Right renal pelvis (tissue), 4 donors: ENCODE measurements at places on chromosomes 2 and 18.

- DNase-seq = no peak
These were observed 152.0 kb downstream of the CYRIA start for GRCh38 chr2:16513626-16514025.

DNA sequence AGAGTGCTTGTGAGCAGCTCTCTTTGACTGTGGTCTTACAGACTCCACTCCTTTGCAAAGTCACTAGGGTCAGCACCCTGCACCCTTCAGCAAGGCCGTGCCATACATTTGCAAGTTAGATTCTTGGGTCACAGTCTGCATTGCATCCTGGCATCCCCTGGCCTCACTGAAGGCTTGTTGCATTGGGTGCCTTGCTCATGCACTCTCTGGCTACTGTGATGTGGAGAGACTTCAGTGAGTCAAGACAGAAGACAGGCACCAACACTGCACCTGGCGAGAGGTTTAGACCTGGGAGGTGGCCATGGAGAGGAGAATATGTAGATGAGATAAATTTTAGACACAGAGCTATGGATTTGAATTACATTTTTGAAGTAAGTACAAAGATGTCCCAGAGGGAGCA lies 146.4 kb upstream of the COPS8 start:
- DNase-seq = no peak

- DNase-seq = no peak
These were observed 124.4 kb downstream of the GRB14 start for GRCh38 chr2:164496881-164497280.

- DNase-seq = no peak
These were observed 22.0 kb downstream of the RELCH start for GRCh38 chr18:62209046-62209445.

DNA sequence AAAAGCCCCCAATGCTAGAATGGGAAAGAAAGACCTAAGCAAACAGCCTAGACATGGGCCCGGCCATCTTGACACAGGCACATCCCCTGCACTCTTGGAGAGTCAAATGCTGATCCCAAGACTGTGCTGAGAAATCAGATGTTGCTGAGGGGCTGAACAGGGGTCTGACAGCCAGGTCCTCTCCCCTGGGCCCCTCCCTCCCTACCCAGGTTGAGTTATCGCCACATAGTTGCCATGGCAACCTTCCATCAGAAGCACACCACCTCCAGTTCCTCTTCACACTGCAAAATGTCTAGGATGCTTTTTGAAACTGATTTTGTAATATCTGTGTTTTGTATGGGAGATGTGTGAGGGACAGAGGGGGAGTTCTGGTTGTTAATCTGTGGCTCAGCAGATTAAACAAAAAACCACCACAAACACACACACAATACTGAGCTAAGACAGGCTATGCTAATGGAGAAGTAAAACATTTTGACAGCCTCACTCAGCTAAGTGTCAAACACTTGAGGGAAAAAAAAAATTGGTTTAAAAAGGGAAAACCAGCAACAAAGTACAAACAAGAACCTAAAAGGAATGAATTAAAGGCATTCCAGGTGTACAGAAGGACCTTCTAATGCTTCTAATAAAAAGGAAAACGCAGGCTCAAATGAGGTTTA lies 88.2 kb downstream of the TMEM163 start:
- DNase-seq = no peak

DNA sequence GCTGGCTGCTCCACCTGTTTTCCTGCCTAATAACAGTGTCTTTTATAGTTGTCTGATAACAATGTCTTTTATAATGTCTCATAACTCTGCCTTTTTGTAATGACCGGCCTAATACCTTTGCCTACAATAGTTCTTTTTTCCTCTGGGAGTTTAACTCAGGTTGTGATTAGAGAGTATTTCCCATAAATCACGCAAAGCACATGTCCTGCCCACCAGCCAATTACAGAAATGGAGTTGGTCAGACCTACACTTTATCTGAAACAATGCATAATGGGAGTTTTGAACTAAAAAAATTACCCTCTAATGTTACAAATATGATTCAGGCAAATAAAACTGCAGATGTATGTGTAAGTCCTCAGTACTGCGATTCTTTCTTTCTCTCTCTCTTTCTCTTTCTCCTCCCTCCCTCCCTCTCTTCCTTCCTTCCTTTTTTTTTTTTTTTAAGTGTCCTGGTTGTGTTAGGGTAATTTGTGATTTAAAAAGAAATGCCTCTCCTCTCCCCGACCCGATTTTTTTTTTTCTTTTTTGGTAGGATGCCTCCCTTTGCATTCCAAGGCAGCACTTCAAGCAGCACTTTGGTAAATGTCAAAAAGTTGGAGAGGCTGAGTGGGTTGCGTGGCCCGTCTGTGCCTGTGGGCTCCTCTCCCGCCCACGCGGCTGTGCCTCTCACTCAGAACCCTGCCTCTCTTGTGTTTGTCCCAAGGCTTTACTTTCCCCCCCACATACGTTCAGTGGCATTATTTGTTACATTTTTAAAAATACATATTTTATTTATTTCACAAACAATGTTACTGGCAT lies 147.3 kb downstream of the AGAP1 start:
- DNase-seq = no peak

DNA sequence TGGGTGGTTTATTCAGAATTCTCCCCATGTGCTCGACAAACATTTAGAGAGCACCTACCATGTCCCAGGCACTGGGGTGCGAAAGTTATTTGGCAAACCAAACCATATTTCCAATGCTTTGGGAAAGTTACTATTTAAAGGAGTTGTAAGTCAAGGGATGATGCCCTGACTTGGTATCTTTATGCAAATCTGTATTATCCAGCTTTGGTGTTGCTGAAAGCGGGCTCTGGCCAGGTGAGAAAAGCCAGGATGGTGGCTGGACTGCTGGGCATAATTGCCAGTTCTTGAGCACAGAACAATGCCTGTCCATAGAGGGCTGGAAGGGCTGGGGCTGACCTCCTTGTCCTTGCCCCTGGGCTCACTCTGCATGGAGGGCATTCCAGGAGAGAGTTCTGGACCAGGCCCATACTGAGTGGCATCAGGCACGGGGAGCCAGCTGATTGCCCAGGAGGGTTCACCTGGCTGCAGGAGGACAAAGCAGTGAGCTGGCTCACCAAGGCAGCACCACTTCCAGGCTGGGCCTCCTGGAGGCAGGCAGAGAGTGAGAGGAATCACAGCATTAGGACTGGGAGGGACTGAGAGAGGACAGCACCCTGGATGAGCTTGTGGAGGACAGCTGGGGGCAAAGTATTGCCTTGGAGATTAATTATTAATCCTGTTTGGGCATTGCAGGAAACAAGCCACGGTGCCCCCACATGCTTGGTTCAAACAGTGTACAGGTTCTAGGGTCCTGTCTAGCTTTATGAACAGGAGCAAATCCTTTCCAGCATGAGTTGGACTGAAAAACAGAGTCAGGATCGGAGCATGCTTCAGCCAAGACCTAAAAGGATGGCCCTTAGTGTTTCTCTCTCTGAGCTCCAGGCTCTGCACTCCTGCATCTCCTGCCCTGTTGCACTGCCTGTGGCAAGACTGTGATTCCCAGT lies 7.1 kb downstream of the KHK start:
- no peak for DNase-seq

DNA sequence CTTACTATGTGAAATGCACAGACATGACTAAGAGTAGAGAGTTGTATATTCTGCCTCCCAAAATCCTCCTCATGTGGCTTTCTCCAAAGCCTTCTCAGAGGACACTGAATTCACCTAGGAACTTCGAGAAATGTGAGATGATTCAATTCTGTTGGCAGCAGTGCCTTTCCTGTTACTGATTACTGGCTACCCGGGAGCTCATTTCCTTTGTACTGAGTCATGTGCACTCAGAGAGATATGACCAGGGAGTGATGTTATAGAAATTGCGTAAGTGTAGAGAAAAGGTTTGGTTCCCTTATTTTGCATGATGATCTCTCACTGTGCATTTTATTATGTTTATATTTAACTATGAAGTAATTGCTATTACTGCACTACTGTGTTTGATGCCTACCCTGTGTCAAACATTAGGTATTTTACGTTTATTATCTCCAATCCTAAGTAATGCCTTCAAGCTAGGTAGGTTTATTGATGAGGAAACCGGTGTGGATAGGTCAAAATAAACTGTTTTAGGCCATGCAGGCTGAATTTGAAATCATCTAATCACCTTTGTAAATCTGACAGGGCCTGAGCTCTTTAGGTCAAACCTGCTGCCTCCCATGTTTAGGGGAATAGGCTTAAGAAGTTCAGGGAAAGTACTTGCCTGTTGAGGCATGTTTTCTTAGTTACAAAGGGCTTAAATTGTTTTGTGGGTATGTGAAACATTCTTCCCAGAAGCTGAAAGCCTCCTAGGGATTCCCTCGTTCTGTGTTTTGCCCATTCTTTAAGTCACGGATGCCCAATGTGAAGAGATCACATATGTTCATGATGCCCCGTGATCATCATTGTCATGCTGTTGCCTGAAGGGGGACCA lies 86.8 kb downstream of the FMNL2 start:
- no peak for DNase-seq

- DNase-seq = no peak
These were observed 102.1 kb downstream of the CRACDL start for GRCh38 chr2:98833917-98834263.

GRCh38 chr2:105580870-105581554 lies 163.7 kb upstream of the NCK2 start:
- no peak for DNase-seq

- DNase-seq = no peak
These were observed 153.1 kb upstream of the THUMPD2 start for GRCh38 chr2:39932198-39932597.
